Posterior vena cava (tissue), 2 donors: ENCODE measurements at places on chromosomes 6 and 20.

- DNase-seq, result no peak
These were observed 622.6 kb downstream of the EPM2A start for GRCh38 chr6:145112711-145113148.

GRCh38 chr6:90295854-90296340, 746 bp downstream of the BACH2 start:
- DNase-seq, result peak; percentile 87

DNA sequence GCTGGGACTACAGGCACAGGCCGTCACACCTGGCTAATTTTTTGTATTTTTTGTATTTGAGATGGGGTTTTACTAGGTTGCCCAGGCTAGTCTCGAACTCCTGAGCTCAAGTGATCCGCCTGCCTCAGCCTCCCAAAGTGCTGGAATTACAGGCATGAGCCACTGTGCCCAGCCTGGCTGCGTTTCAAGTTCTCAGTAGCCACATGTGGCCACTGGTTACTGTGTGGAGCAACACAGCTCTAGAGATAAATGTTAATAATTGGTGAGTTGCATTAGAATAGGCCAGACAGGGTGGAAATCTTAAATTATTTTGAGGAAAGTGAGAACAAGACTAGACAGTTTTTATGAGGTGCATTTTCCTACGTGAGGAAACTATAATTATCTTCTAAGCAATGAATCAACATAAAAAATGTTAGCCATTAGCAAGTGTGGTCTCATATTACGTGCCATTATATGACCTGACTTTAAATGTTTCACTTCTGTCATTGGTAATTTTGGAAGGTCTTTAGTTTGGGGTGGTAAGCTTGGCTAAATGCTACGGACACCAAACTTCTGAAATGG, 129.6 kb downstream of the PLEKHG1 start:
- no peak for DNase-seq

- DNase-seq, result no peak
These were observed 81.7 kb downstream of the FAM217A start for GRCh38 chr6:3997177-3997770.

GRCh38 chr6:30100585-30101443, 12.1 kb downstream of the TRIM31 start:
- DNase-seq, result no peak

DNA sequence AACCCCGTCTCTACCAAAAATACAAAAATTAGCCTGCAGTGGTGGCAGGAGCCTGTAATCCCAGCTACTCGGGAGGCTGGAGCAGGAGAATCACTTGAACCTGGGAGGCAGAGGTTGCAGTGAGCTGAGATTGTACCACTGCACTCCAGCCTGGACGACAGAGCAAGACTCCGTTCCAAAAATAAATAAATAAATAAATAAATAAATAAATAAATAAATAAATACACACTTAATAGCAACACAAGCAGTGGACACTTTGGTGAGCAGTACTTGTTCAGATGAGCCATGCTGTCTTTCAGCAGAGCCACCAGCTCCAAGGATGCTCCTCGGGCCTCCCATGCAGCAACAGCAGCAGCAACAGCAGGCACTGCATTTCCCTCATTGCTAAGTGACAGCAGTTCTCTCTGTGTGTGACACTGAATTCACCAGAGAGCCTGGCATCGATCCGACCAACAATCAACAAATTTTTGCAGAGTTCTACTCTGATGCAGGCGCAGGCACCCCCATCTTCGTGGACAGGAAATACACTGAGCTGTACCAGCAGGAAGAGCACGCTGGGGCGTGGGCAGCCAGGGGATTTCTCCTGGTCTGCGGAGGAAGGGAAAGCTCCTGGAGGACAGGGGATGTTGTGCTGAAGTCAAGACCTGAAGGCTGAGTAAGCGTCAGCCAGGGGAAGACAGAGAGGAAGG, 54.0 kb upstream of the SNX9 start:
- DNase-seq, result no peak

GRCh38 chr6:157478926-157479325, 97.9 kb downstream of the ZDHHC14 start:
- DNase-seq, result no peak

- DNase-seq, result no peak
These were observed 596.8 kb downstream of the TFAP2B start for GRCh38 chr6:51415501-51415900.

DNA sequence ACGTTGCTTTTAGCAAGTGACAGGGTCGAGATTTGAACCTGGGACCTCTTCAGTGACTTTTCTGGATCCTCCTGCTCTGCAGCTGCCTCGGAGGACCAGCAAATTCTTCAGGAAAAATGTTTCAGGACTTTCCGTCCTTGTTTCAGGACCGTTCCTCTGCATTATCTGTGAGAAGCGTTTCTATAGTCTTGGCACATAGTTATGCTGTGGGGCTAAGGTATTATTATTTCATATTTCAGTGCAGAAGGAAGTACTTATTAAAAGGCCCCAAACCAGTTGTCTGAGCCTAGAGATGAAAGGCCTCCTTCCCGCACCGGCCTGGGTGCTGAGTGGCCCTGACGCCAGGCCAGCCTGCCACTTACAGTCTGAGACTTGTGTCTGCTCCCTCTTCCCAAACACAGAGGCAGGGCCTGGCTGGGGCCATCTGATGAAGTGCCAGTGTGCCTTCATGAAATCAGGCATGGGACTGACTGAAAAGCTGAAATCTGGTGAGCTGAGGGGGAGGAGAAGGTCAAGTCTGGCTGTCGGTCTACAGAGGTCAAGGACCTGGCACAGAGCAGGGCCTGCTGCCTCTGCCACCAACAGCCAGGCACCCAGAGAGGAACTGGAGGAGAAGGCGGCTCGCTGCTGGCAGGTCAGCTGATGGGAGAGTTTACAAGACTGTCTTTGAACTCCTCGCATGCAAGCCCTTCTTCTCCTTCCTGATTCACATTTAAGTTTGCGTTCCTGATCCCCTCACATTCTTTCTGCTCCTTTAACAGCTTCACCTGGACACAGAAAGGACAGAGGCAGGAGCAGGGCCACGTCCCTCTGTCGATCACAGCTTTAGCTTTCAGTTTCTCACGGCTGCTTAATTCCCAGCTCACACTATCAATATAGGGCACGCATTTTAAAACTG, 8.9 kb upstream of the QKI start:
- DNase-seq, result peak; percentile 89

GRCh38 chr20:47343007-47343472, 13.5 kb downstream of the ZMYND8 start:
- no peak for DNase-seq

DNA sequence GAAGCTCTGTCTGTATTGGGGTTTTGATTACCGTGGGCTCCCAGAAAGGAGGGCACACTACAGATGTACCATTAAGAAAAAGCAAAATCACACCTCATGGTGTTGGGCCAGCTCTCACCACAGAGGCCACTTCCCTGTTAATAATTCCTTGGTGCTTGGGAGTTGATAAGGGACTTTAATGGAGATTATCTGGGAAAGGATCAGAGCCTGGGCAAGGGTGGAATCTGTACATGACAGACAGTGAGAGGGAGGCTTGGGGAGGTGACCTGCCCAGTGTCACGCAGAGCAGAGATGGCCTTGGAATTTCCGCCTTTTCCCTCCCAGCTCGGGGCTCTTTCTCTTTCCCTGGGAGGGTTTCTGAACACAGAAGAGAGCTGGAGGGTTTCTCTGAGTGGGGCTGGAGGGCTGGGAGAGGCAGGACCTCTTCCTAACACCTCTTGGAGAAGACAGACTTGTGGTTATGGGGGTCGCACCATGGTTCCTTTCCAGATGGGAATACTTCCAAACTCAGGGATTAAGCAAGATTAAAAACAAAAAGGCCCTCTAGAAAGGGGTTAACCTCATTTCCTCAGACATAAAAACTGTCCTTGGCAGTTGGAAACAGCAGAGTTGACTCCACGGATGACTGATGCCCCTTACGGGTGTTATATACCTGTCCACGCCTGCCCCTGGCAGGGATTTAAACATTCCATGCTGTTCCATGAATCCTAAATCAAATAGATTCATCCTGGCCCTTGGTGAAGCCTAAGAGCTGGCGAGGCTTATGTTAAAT, 16.8 kb upstream of the KCNK16 start:
- no peak for DNase-seq

DNA sequence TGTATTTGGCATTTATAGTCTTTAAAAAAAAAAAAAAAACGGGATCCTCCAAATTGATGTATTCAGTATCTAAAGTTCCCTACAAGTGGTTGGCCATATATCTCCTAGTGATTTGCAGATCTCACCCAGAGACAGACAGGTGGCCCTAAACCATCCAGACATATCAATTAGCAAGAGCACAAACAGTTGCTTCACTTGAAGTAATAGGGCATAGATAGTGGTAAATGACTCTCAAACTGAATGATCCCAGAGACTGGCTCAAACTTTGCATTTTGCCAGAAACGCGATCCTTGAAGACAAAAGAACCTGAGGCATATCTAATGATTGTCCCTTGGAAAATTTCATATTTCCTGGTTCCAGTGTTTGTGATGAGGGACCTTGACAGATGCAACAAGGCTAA, 54.6 kb downstream of the HMGCLL1 start:
- DNase-seq, result no peak

- DNase-seq, result no peak
These were observed 233.3 kb downstream of the TINAG start for GRCh38 chr6:54541541-54541940.

DNA sequence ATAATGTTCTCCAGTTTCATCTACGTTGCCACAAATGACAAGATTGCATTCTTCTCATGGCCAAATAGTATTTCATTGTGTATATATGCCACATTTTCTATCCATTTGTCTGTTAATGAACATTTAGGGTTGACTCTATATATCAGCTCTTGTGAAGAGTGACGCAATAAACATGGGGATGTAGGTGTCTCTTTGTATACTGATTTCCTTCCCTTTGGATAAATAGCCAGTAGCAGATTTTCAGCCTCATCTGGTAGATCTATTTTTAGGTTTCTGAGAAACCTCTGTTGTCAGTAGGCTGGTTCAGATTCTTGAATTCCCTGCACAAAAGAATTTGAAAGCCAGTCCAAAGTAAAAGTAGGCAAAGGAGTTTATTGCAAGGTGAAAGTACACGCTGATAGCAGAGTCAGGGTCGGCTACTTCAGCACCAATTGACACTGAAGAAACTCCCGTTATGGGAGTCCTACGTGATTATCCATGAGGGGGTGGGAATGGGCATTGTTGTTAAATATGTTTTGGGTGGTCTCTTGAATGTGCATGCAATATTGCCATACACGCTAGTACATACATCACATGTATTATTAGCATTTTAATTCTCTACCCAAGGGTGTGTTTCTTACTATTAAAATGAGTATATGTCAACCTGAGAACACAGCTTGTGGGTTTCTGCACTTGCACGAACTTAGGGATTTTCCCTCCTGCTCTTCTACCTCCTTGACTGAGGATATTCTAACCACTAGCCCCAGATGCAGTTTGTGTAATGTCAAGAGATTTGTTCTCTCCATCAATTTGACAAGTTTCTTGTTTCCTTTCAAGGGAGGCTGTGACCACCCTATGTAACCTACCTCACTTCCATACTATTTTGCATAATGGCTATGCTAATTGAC, 14.4 kb upstream of the SLC17A2 start:
- no peak for DNase-seq

DNA sequence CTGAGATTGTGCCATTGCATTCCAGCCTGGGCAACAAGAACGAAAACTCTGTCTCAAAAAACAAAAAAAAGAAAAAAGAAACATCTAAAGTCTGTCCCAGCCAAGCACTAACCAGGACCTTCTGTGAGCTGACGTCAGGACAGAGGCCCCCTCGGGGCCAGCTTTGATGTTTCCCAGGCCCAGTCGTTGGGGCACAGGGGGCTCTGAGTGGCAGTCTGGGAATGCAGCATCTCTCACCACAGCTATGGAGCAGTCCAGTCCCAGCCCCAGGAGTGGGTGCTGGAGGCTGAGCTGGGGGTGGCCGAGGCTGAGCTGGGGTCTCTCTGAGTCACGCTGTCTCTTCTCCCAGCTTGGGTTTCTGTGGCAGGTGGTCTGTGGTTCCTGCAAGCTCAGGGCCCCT, 46.0 kb upstream of the SRF start:
- DNase-seq, result peak; percentile 70

- DNase-seq, result no peak
These were observed 6.8 kb downstream of the ARID1B start for GRCh38 chr6:156783958-156784357.

DNA sequence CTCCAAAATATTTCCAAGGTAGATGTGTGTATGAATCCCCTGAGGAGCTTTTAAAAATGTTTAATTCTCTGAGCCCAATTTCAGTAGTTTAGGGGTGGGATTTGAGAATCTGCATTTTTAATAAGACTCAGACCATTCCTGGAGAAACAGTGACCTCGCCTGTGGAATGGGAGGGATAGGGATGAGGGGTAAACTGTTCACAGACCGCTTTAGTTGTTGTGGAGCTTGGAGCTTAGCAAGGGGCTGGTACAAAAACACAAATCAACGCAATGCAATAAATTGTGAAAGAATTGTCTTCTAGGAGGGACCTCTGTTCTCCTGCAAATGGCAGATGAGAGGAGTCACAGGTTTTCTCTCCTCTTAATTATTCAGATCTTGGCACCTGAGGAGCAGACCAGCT, 239.3 kb upstream of the SULF2 start:
- DNase-seq, result no peak

- no peak for DNase-seq
These were observed 8.9 kb upstream of the ERVFRD-1 start for GRCh38 chr6:11120271-11121005.

- DNase-seq, result no peak
These were observed 27.6 kb downstream of the POLR1C start for GRCh38 chr6:43544461-43544860.

- peak; percentile 82 for DNase-seq
These were observed 779 bp downstream of the HEBP2 start for GRCh38 chr6:138404666-138405337.

- DNase-seq, result no peak
These were observed 10.8 kb downstream of the GSTA4 start for GRCh38 chr6:52984247-52984646.

DNA sequence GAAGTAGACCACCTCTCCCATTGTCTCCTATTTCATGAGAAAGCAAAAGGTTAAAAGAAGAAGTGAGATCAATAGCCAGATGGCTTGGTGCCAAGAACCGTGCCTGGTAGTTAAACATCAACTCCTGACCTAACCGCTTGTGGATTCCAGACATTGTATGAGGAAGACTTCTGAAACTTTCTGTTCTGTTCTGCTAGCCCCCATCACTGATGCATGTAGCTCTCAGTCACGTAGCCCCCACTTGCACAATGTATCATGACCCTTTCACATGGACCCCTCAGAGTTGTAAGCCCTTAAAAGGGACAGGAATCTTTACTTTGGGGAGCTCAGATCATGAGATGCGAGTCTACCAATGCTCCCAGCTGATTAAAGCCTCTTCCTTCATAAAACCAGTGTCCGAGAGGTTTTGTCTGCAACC, 301.2 kb downstream of the RNGTT start:
- DNase-seq, result no peak

DNA sequence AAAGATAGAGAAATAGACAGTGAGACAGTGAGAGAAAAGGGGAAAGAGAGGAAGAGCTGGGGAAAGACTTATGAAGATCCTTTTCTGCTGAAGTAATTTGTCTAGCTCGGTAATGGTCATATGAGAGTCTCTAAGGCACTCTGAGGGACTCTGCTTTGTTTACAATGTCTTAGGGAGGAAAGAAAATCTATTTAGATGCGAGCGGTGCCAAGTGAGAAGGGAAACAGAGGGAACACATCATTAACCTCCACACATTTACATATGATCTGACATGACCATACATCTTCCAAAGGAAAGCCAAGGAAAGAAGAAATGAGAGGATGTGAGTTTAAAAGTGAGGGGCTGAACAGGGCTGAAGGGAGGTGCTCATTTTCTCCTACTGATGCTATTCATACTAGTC, 862.3 kb upstream of the CITED2 start:
- DNase-seq, result no peak
